A549 (cell line): ENCODE measurements at places on chromosomes 13 and 19.

DNA sequence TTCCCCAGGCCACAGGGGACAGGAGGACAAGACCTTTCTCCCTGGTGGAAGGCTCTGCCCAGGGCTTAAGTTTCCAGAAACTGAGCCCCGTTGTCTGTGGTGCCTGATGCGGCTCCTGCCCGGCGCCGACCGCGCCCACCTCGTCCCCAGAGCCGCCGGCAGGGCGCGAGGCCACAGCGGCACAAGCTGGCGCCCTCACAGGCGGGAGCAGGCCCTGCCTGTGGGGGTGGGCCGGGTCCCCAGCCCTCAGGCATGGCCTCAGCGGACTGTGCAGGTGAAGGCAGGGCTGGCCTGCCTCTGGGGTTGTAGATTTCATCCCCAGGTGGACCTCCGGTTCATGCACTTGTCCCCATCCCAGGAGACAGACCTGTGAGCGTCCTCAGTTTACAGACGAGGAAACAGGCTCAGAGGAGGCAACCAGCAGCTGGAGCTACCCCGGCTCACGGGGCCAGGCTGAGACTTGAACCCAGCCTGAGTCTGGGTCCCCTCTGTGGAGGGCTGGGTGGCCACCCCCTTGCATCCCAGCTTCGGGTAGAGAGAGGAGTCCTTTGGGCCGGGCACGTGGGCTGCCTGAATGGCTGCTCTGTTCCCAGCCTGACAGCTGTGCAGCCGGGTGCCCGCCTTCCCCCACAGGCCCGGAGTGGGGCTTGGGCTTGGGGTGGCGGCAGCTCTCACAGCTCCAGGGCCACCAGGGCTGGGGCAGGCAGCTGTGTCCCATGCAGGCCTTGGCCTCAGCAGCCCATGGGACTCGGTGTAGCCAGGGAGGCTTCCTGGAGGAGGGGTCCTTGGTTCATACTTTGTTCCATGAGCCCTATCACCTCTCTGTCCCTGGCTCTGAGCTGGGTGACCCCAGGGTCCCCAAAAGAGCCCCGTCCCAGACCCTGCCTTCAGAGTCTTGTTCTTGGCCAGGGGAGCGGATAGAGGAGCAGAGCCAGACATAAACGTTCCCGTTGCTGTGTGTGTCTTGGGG lies 26.8 kb downstream of the PIAS4 start:
- DNase-seq, result no peak

- DNase-seq, result no peak
Observed at GRCh38 chr19:28289295-28290063, 923.5 kb downstream of the UQCRFS1 start.

DNA sequence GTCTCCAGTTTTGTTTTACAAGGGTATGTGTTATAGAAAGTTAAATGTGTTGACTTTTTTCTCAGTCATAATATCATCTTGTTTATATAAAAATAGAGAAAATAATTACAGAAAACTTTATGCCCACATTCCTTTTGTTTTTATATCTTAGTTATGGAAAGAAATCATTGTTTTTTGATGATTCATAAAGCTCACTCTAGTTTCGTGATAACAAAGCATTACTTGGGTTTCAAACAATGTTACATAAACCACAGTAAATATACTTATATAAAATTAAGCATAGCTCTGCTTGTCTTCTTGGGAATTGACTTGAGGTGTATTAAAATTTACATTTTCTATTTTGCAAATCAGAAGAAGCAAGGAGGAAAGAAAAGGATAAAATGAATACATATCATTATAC lies 111.8 kb downstream of the SGCG start:
- no peak for DNase-seq

DNA sequence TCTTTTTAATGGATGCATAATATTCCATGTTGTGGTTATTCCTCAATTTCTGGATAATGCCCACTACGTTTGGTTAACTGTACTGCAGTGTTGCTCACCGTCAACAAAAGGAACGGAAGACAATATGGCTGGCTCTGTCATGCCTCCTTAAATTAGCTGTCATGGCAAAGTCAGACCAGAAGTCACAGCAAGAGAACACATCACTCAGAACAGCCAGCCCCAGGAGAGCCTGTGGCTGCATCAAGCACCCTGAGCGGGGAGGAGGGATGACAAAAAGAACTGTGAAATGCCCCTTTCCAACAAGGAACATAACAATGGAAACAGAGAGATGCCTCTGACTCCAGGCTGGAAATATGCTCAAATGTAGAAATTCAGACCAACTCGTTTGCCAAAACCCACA lies 366.0 kb upstream of the ZNF507 start:
- DNase-seq, result no peak

DNA sequence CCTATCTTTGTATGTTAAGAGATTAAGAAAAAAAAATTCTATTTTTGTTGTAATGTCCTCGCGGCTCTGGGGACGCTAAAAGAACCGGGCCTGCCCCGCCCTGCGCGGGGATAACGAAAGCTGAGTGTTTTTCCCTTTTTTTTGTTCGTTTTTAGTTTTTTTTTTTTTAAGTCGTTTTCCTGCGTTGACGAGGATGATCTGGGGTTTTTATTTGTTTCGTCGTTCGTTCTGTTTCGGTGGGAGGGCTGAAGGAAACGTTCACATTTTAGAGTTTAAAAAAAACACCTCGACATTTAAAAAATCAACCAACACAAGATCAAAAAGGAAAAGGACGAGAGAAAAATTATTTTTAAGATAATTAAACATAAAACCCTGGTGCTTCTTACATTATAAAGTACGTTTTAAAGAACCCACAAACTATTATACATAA lies 5.6 kb downstream of the LYL1 start:
- no peak for DNase-seq

DNA sequence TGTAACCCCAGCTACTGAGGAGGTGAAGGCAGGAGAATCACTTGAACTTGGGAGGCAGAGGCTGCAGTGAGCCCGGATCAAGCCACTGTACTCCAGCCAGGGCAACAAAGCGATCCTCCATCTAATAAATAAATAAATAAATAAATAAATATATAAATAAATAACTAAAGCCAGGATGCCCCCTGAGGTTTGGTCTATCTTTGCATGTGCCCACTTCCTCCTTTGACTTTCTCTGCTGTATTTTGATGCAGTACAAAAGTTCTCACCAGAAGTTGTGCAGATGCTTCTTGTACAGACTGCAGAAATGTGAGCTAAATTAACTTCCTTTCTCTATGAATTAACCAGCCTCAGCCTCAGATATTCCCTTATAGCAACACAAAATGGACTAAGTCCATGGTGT lies 6.5 kb upstream of the N4BP2L2 start:
- no peak for DNase-seq

GRCh38 chr13:32007494-32007893 lies 24.1 kb upstream of the FRY start:
- DNase-seq, result no peak

GRCh38 chr13:113863524-113864272 lies at the start of gene GAS6:
Gene GAS6 (minus strand): TSS chr13:113864076. CDS start chr13:113863920, 156 bp downstream.
- peak; percentile 33 for DNase-seq

- DNase-seq, result no peak
Observed at GRCh38 chr19:50488389-50489194, 11.9 kb upstream of the GARIN5A start.

- no peak for DNase-seq
Observed at GRCh38 chr19:18503971-18504885, 17.6 kb downstream of the ELL start.

DNA sequence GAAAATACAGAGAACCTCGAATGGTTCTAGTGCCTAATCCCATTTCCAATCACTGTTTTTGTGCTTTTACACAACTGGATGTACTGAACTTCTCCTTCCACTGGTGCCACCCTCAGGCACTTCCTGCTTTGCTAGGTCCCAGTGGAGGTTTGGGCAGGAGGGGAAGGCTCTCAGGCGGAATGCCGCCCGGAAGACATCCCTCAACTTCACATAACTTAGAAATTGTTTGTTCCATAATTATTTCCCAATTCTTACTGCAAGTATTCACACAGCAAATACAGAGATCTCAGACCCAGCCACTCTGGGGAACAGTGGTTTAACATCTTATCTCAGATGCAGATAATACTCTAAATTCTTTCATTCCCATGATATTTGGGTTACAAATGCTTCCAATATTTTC lies 195.7 kb upstream of the IPO5 start:
- DNase-seq, result no peak

GRCh38 chr13:99778500-99778899 lies 193.1 kb downstream of the ZIC5 start:
- DNase-seq, result no peak
